Epithelial cell of esophagus (primary cell): ENCODE measurements at places on chromosomes 13 and 19.
A peak's percentile ranks its signal among the peaks of the same experiment; 100 is the strongest.

GRCh38 chr13:36918246-36919131, 1.5 kb downstream of the SMAD9 start:
- DNase-seq = no peak

DNA sequence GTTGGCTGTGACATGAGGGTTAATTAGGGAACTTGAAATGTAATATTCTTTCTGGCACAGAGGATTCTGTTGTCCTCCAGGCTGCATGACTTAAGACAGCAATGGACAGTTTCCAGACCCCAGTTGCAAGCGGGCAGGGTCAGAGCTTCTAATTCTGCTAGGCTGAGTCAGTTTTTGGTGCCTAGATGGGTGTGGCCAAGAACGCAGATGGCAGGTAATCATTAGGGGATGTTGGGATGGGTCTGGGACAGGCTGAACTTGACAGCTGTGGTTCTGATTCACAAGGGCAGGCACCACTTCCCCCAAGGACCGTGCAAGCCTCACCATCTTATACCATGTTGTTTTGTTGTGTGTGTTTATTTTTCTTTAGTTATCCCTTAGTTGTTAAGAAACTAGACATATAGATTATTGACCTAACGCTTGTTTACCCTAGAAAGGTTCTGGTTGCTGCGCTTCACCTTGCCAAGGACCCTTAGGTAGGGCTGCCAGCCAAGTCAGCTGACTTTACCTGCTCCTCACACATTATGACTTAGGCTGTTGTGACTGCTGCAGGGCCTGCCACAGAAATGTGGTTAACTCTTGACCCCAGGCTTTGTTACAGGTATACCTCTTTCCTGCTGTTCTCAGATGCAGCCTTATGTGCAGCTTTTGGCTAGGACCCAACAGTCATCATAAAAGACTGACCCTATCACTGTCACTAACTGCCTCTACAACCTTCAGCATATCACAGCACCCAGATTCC, 117.7 kb upstream of the KLF12 start:
- DNase-seq = peak; percentile 37

DNA sequence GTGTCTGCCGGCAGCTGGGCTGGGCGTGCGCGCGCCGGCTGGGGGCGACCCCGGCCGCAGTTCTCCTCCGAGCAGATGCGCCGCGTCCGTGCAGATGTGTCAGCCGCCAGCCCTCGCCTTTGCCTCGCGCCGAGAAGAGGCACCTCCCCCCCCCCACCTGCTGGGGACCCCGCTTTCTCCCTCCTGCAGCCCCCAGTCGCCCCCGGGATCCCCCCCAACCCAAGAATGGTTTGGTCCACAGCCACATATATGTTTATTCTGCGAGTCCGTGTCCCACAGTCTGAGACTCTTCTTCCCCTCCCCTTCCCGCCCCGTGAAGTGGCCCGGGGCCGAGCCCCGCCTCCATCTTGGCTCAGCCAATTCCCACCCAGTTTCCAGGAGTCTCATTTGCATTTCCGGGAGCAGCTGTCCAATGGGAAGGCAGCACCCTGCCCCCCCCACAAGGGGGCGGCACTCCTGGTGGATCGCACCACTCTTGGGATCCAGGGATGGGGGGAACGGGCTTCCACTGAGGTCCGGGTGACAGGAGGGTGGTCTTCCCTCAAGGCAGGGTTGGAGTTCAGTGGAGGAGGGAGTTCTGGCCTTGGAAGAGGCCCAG, 8.6 kb downstream of the ISOC2 start:
- DNase-seq = peak; percentile 65

GRCh38 chr13:78022164-78022877, 103.7 kb upstream of the EDNRB start:
- DNase-seq = peak; percentile 82

DNA sequence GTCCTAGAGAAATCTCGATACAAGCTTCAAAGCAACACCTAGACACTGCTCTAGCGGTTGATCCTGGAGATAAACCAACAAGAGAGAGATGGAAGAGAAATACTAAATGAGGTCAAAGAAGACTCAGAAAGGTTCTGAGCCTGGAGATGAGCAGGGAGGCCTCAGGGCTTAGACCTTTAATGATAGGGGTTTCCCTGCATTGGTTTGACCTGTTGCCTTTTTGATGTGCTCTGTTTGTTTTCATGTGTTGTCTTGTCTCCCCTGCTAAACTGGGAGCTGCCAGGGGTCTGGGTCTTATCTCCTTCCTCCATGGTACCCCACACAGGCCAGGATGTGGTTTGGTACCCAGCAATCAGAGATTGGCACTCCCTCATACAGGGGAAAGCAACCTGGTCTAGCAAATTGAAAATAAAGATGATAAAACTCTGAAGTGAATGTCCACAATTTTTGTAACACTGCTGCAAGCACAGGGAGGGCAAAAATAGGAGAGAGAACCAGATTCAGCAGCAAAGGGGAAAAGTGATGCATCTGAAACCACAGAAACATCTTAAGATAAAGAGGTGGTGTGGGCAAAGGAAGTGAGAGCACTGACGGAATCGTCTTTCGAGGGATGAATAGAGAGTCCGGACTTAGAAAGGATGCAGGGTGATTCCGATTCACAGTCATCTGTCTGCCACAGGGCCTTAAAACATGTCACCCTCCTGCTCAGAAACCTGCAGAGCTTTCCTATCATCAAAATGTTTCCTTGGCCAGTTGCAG, 3.5 kb downstream of the FFAR2 start:
- no peak for DNase-seq
